ENCODE measurements at places on chromosomes 7 and 10.

DNA sequence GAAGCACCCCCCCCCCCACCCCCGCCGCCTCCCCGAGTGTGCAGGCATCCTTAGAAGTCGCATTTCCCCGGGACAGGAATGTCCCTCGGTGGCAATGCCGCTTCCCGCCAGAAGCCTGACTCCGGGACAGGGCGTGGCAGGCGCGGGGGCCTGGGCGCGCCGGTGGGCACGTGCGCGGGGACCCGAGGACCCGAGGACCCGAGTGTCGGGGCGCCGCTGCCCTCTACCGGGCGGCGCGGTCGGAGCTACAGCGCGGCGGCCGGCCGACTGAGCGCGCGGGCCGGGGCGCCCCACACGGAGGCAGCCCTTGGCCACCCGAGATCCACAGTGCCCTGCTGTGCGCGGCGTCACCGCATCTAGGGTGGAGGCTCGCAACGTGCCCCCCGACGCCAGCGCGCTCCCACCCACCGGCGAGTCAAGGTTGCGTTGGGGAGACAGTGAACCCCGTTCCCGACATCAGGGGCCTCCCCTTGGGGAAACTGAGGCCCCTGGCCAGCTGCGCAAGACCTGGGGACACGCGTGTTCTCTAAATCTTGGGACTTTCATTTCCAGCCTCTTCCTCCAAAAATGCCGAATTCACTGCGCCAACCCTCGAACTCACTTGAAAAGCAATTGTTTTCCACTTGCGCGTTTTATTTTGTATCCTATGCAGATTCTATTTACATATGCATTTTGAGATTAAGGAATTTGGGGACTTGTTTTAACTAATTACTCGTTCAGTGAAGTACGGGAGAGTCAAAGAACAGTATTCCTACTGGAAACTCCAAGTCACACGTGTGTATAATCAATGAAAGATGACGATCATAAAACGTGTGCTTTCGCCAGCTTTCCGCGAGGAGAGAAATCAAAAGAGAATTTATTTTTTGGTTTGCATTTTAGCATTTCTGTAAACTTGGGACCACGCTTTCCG is 3.1 kb upstream of the CUX1 start:
- no peak for DNase-seq

DNA sequence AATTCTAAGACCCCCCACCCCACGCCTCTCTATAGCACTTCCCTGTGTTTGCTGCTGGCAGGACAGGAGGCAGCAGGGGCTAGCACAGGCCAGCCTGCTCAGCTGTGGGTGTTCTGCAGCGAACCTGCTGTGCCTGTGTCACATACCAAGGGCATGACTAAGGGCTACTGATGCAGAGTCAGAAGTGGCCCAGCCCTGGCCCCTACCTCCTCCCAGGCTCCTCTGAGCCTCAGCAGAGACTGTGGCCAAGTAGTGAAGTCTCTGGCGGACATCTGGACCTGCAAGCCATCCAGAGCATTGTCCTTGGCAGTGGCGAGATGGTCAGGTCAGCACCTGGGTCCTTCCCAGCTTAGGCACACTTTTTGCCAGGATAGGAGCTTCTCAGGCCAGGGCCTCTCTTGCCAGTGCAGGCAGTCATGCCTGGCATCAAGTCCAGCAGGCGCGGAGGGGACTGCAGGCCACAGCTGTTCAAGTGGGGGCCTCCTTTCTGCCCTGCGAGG is 116.3 kb upstream of the RET start:
- DNase-seq, result no peak

DNA sequence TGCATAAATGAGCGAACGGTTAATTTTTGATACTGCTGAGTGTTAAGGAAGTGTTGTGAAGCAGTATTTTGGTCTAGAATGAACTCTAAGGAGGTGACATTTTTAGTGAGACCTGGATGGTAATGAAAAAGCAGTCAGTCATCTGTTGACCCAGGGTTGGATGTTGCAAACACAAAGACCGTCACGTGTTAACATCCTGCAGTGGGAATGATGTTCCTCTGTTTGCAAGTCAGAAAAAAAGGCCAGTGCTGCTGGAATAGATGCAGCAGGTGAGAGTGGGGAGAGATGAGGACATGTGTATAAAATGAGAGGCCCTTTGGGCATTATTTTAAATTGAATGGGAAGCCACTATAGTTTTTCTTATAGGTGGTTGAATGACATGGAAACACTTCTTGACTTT is 39.3 kb downstream of the INSYN2A start:
- no peak for DNase-seq

DNA sequence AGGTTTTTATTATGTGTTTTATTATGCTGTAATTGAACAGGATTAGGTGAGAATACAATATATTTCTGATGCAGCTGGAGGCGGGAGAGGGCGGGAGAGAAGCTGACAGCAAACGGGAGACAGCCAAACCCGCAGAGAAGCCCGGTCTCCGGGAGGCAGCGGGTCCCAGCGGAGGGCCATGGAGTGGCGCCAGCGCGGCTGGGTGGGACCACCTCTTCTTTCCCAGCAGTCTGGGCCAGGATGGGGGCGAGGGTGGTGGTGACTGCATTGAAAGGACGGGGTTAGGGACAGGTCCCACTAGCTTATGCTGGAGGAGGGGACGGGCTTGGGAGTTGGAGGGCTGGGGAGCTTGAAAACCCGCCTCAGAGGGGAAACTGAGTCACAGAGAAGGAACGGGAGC is 14.5 kb upstream of the KAZALD1 start:
- DNase-seq, result no peak

- no peak for DNase-seq
Measured at GRCh38 chr10:126732868-126733267, 62.4 kb upstream of the C10orf90 start.

DNA sequence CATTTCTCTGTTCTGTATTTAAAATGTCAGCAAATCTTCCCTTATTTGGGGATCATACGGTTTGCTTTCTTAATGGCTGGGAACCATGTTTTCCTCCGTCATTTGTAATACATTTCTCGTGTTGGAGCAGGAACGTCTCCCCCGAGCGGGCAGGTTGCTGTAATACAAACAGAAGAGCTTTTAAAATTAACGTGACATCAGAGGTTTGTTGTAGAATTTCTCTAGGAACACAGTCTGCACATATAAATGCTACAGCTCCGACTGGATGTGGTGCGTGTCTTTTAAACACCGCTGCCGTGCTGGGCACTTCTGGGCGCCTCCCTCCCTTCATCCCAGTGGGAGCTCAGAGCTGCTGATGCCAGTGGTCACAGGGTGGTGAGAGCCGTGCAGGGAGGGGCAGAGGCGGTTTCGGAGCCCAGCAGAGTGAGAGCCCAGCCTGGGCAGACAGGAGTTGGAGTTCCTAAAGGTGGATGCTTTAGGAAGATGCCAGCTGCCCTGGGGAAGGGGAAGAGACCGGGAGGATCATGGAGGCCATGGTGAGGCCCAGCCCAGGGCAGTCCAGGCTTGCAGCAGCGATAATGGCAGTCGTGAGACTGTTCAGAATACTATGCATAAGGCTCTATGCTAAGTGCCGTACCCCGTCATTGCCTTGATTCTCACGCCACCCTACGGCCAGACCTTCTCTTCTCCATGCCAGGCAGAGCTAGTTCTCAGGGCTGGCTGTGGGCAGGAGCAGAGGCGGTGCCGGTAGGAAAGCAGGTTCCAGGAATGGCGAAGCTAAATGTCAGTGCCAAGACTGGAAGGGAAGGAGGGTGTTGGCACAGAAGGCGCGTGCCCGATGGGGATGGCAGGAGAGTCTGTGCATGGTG is 96.2 kb downstream of the GLRX3 start:
- DNase-seq, result no peak

- DNase-seq, result no peak
Measured at GRCh38 chr10:21170216-21170615, 273.1 kb upstream of the NEBL start.

DNA sequence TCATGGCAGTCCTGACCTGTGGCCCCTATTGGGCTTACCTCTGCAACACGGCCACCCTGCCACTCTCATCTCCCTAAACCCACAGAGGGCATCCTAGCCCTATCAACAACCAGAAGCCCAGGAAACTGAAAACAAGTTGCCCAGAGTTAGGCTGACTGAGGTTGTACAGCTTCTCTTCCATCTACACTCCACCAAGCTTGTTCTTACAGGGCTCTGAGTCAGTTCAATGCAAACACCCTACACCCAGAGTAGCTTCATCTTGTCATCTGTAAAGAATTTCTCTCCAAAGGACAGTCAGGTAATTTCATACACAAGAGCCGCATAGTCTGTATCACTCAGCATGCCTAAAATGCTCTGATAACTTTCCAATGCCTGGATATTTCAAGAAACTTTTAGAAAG is 175.4 kb downstream of the ARID5B start:
- no peak for DNase-seq

DNA sequence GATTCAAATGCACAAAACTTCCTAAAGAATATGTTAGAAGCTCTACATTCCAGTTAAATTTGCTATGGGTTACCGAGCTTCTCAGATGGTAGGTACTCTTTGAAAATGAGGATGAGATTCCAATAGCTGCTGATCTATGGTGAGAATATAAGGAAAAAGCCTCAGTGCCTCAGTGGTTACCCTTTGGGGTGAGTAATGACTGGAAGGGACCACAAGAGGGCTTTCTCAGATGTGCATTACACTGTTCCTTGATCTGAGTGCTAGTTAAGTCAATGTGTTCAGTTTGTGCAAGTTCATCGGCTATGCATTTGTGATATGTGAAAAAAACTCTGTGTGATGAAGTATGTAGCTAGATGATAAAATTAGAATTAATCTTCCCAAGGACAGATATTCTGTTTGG is 3.5 kb downstream of the NRCAM start:
- DNase-seq, result no peak

DNA sequence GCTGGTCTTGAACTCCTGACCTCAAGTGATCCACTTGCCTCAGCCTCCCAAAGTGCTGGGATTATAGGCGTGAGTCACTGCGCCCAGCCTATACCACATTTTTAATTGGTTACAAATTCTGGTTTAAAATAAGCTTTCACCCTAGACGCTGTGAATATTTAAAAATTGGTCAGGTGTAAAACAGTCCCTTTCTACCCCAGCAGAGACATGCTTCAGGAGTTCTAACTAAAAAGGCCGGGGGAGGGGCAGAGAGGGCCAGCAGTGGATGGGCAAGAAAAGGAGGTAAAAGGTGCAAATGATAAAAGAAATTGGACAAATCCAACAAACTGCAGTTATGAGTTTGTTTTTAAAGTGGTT is 70.0 kb downstream of the WAPL start:
- no peak for DNase-seq

- no peak for DNase-seq
Measured at GRCh38 chr10:49379596-49380410, 16.1 kb downstream of the DRGX start.

- DNase-seq, result no peak
Measured at GRCh38 chr10:48599830-48600134, 5.1 kb downstream of the ARHGAP22 start.

- DNase-seq, result no peak
Measured at GRCh38 chr7:151459726-151460473, 20.0 kb upstream of the CRYGN start.

- no peak for DNase-seq
Measured at GRCh38 chr10:28984431-28984830, 304.4 kb upstream of the LYZL1 start.

DNA sequence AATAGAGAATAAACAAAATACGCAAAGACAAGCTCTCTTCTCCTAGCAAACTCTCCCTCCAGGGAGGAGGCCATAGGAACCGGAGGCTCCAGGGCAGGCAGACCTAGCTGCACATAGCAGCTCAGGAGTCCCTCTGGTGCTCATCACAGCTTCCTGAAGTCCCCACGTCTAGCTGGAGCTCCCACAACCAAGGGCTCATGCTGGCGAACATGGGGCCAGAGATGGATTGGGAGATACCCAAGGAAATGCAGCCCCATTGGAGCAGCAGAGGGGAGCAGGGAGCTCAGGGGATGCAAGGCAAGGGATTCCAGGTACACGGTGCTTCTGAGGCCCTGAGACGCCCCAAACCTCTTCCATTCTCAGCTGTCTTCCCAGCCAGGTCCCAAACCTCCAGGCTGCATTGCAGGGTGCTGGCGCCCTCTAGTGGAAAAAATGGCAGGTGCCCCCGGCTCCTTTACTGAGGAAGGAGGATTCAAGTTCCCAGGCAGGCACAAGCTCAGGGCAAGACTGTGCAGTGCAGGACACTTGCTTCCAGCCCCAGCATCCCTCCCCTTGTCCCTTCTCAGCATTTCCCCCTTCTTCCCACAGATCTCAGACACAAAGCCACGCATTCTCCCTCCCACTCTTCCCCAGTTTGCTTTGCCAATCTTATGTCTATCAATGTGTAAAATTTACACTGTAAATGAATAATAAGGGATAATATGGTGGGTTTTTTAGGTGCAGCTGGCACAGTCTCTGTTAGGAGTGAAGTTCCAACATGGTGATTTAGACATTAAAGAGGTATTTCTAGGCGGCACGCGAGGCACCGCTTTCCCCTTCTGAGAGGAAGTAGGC is 46.2 kb downstream of the GPAM start:
- peak; percentile 26 for DNase-seq

DNA sequence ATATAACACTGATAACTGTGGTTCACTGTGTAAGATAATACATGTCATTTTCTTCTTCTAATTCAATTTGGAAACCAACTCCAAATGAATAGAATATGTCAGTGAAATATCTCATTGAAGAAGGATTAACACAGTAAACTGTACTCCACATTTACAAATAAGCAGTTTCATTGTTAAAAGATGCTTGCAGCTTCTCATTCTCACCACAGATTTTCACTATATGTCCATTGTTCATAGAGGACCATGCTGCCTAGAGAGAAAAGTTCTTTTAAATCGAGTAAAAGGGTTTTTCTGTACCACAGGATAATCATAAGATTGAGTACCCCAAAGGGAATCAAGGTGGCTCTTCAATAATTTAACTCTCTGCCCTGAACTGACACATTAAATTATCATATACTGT is 165.5 kb downstream of the LRRN3 start:
- DNase-seq, result no peak

- DNase-seq, result no peak
Measured at GRCh38 chr7:94374721-94375566, 19.8 kb upstream of the COL1A2 start.

DNA sequence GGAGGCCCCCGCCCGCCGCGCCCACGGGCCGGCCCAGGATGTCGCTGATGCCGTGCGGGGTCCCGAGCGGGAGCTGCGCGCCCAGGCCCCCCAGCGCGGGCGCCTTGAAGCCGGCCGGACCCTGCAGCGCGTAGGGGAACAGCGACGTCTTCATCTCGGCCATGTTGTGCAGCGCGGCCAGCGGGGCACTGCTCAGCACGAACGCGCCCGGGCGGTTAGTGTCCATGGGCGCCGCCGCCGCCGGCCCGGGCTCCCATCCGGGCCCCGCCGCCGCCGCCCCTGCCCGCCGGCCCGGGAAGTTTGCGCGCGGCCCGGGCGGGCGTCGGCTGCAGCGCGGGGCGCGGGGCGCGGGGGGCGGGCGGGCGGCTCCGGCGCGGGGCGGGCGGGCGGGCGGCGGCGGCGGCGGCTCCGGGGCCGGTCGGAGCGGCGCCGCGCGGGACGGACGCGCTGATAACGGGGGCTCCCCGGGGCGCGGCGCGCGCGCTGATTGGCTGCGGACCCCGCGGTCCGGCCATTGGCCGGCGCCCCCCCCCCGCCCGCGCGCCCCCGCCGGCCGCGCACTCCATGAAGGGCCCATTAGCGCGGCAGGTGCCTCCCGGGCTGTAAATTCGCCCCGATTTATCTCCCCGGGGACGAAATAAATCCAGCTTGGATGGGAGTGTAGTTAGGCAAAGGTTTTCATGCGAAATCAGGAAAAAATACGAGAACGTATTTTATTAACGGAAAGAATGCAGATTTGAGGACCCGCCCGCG is at the start of gene NKX6-2:
Gene NKX6-2 (minus strand): TSS at position 425 of the 753 bp plus-strand sequence. CDS start 199 bp downstream, at position 226.
- no peak for DNase-seq
